ENCODE measurements at places on chromosomes 5 and 9.

DNA sequence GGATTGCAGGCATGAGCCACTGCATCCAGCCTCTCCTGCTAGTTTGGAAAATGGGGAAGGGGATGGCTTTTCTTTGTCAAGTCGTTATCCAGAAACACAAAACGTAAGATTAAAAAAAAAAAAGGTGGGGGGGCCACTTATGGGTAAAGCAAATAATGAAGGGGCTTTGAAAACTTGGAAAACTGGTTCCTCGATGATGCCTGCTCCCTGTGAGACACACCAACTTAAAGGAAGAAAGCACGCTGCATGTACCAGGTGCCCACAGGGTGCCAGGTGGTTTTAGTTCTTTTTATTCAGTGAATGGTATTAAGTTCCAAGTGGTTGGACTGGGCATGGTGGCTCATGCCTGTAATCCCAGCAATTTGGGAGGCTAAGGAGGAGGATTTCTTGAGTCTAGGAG is 170.1 kb downstream of the GOLPH3 start:
- no peak for DNase-seq

GRCh38 chr9:117672369-117672768 is 31.8 kb upstream of the TLR4 start:
- DNase-seq = no peak

- no peak for DNase-seq
Observed at GRCh38 chr9:33354651-33355211, 47.6 kb downstream of the AQP7 start.

DNA sequence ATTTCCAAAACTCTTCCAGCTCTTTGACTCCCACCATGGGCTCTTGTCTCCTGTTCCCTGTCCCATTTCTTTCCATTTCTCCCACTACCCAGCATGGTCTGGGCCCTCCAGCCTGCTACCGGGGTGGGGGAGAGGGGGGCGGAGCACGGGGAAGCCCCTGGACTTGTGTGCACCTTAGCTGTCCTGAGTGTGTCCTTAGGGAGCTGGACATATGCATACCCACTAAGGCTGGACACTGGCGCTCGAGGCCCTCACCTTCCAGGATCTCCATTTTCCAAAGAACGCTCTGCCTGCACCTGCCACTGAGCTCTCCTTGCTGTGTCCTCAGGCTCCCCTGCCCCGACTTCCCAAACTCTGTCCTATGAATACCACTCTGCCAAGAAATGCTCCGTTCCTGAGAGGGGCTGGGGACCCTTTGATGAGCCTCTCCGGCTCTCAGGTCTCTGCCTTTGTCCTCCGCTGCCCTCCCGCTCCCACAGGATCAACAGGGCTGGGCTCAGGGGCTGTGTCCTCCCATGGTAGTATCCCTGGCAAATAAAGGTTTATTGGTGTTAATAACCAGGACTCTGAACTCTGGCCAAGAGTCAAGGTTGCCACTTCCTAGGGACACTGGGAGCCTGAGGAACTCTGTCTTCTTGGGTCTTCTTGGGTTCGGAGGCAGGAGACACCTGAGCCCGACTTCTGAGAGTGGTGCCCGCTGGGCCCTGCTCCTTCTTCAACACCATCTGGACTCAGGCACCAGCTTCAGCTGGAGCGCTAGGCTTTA is 831 bp upstream of the SHROOM1 start:
- no peak for DNase-seq

GRCh38 chr5:62126090-62126489 is 179.9 kb upstream of the KIF2A start:
- no peak for DNase-seq

- DNase-seq = no peak
Observed at GRCh38 chr9:134915046-134915985, 2.4 kb downstream of the FCN1 start.

DNA sequence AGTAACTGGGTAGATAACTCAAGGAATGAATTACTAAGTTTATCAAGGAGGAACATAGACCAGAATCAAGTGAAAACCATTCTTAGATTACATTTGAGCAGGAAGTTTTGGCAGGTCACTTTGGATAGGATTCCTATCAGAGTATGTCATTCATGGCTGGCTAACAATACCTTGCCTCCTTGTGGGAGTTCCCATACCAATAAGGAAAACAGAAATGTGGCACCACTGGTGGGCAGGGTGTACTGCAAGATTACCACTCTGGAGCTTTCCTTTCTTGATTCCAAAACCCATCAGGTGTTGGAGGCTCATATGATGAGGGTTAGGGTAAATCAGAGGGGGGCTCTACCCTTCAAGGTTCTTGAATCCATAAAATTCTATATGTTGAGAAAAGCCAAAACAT is 18.6 kb upstream of the SPATA31D1 start:
- no peak for DNase-seq

DNA sequence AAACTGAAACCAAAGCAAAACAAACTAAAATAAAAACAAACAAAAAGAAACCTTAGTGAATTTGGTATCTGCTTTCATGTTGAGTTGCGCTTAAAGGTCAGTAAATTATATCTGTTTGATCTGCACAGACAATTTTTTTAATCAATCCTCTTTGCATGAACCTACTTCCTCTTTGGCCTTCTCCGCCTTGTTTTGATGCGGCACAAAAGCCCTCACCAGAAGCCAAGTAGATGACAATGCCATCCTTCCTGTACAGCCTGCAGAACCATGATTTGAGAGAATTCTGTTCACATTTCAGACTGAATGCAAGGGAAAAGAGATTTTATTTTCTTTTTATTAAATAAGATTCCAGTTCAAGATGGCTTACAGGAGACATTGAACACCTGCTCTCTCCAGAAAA is 473.6 kb upstream of the FTMT start:
- DNase-seq = no peak

DNA sequence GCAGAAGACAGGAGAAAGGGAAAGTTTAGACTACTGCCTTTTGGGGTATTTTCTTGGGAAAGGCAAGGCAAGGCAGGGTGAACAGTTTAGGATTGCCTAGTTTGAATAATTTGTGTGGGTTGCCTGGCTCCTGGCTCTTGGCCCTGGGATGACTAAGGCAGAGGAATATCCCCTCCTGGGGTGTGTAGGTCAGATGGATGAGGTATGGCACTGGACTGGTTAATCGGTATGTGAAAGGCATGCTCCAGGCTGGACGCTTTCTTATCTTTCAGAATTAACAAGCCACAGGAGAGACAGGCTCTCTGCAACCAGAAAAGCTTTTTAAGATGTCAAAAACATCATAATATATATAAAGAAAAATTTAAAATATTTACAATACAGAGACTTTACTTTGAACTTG is 58.6 kb downstream of the STARD4 start:
- no peak for DNase-seq

GRCh38 chr9:15287309-15287708 is 19.7 kb downstream of the TTC39B start:
- DNase-seq = no peak

- no peak for DNase-seq
Observed at GRCh38 chr9:98230304-98230703, 25.1 kb downstream of the TBC1D2 start.

DNA sequence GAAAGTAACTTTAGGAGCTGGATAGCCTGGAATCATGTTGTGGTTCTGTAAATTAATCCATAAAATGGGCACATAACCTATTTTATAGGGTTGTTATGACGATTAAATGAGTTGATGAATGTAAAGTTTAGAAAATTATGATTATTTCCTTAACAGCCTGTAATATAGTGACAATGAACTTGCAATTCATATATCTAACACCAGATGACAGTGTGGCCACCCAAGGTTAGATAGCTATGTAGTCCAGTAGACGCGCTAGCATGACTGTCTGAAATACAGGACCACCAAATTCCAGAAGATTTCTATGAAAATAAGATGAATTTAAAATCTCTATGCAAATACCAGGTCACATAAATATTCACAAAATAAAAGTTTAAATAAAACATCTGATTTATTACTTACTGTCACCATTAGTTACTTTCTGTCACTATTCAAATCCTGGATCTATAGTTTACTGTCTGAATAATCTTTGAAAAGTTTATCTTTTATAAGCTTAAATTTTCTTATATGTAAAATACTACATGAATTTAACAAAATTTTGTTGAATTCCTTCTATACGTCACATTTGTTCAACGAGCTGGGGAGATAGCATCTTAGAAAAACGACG is 26.1 kb upstream of the MACIR start:
- no peak for DNase-seq

GRCh38 chr5:137119321-137119720 is 379.8 kb downstream of the SPOCK1 start:
- no peak for DNase-seq

- peak; percentile 48 for DNase-seq
Observed at GRCh38 chr5:157607371-157608161, 32.0 kb upstream of the ADAM19 start.

DNA sequence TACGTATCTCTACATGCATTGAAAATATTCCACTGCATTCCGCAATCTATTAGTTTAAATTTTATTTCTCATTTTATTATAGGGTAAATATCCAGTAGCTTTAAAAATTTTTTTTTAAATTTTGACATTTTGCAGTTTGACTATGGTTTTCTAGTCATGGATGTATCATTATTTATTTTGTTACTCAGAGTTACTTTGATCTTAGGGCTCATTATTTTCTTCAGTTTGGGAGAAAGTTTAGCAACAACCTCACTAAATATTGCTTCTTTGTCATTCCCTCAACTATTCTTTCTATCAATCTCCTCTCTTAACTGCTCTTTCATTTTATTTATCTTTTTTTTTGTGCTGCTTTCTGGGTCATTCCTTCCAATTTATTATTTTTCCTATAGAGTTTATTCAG is 100.5 kb upstream of the SLCO6A1 start:
- DNase-seq = no peak

GRCh38 chr9:120714846-120715388 is 647 bp upstream of the MEGF9 start:
- DNase-seq = no peak

DNA sequence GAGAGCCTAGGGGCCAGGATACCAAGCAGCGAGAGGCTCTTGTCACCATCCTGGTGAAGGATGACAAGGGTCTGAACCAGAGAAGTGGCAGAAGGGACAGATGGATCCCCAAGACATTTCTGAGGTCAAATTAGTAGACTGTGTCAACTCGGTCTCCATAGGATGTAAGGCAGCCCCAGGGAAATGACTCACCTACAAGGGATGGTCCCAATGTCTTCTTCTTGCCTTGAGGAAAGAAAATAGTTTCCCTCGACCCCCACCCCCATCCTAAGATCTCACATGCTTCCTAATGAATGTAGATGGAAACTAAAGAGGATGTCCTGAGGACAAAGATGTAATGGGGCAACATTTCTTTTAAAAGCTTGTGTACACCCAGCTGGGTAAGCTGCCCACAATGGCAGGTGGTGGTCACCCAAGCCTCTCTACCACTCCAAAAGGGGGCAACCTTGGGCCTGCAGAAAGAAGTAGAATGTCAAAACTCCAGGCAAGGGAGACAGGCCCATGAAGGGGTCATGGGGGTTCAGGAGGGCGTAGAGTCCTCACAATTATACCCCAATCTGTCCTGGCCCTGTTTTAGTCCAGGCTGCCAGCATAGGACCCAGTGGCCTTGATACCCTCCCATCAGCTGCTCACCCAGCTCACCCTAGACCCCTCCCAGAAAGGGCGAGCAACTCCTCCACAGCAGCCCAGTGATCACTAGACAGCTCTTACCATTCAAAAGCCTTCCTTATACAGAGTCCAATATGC is 187.4 kb downstream of the ACTL7B start:
- no peak for DNase-seq

- no peak for DNase-seq
Observed at GRCh38 chr5:158538506-158539074, 561.1 kb downstream of the EBF1 start.

DNA sequence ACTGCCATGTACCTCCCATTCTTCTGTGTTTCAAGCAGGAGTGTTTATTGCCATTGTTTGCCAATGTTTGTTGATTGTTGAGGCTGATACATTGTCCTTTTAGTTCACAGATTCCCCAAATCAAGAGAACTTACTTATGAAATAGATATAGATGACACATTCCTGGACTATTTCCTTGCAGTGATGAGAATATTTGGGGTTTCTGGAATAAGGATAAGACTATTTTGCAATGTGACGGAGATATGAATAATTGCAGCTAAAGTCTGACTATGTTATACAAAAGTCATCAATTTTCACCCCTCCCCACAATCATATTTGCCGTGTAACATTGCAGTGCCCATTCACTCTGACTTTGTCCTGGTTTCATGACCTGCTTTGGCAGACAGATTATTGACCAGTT is 460.8 kb downstream of the CDH10 start:
- no peak for DNase-seq

- DNase-seq = no peak
Observed at GRCh38 chr5:148855249-148856008, 29.0 kb downstream of the ADRB2 start.

DNA sequence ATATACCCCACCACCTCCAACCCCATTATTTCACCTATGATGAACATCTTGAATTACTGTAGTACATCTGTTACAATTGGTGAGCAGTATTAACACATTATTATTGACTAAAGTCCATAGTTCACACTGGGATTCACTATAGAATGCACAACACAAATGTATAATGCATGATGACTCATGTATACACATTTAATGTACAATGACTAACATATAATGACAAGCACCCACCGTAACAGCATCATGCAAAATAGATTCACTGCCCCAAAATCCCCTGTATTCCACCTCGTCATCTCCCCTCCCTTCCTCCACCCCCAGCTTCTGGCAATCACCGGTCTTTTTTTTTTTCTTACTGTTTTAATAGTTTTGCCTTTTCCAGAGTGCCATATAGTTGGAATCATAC is 47.1 kb upstream of the NEK6 start:
- DNase-seq = no peak

DNA sequence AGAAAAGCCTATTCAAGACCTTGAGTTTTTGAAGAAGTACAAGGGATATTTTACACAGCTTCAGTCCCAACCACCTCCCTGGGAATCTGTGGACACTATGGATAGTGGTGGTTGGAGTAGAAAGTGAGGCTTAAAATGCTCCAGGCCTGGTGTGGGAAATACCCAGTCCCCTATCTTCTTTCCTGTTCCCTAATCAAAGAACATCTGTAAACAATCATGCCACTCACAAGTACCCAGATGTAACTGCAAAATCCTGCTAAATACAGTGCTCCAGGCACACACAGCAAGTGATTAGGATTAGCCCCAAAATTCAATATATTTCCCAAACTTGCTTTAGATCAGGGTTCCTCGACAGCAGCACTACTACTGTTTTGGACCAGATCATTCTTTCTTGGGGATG is 46.0 kb upstream of the TMEM215 start:
- DNase-seq = no peak

DNA sequence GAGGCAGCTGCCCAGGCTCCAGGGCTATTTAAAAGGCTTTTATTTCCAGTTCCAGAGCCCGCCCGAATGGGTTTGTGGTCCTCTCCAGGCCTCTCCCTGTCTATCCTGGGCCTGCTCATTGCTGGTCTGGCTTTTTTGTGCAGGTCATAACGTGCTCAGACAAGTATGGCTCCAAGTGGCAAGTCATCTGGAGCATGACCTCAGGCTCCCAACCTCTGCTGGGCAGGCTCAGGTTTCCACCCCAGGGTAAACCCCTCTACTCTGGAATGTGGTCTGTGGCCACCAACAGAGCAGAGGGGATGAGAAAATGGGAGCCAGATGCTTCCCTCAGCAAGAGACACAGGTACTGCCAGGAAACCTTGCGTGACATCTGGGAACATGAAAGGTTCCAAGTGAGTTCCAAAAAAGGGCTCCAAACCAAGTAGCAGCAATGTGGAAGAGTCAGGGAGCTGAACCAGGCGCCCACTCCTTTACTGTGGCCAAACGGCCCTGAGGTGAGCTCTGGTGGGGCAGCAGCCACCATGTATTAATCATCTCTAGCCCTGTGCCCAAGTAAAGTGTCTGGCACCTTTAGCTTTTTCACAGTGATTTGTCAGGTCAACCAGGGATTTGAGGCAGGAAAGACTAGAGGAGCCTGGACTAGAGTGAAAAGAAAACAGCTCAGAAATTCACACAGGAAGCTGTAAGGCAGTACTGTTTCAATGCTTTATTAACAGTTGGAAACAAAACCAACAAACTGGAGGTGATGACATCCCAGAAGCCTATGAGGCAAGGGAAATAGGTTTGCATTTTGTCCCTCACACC is 25.7 kb downstream of the PCDHGC5 start:
- DNase-seq = no peak

Data from activated T-helper 1 cell treated with Interleukin-2 at 50 U/mL for 16 hours (primary cell).